ENCODE measurements at places on chromosomes 13 and 19. TPM values are rescaled to one million over a fixed set of nuclear protein-coding genes. Genes with fewer than 3 reads are reported as not detected.
A peak's percentile ranks its signal among the peaks of the same experiment; 100 is the strongest.

Gene ZIM2
- total RNA-seq: not detected

Gene IL12RB1
- total RNA-seq: 25.6 TPM

GRCh38 chr13:73293913-73294523 is 235.2 kb downstream of the KLF5 start:
- DNase-seq: no peak

Gene KIR2DL1
- 0.28 TPM for total RNA-seq

DNA sequence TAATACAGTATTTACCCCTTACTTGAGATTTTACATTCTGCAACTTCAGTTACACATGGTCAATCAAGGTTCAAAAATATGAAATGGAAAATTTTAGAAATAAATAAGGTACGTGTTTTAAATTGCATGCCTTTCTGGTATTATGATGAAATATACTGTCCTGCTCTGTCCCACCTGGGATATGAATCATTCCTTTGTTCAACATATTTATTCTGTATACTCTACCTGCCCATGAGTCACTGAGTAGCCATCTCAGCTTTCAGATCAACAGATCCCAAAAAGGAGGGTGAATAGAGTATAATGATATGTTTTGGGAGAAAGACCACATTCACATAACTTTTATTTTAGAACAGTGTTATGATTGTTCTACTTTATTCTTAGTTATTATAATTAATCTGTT is 37.8 kb downstream of the STOML3 start:
- no peak for DNase-seq

GRCh38 chr13:39957868-39958677 is 302.6 kb downstream of the COG6 start:
- peak; percentile 25 for DNase-seq

- no peak for DNase-seq
Measured at GRCh38 chr19:29525901-29526729, at the start of gene VSTM2B. VSTM2B (plus strand) TSS chr19:29525994; CDS start chr19:29526584, 590 bp downstream.

GRCh38 chr13:30409886-30410704 is 12.2 kb upstream of the UBE2L5 start:
- no peak for DNase-seq

DNA sequence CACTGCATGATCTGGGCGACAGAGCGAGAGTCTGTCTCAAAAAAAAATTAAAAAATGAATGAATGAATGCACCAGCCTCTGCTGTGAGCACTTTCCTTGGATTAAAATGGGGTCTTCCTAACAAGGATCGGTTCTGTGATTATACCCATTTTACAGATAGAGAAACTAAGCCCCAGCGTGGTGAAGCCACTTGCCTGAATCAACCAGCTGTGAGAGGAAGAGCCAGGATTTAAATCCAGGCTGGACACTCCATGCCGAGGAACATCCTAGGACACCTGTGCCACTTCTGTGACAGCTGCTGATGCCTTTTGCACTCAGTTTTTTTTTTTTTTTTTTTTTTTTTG is 14.1 kb downstream of the TLE5 start:
- no peak for DNase-seq

Gene OR10H1
- total RNA-seq: not detected

Gene KLK12
- not detected for total RNA-seq

- no peak for DNase-seq
Measured at GRCh38 chr13:31477961-31478360, 261.4 kb upstream of the RXFP2 start.

DNA sequence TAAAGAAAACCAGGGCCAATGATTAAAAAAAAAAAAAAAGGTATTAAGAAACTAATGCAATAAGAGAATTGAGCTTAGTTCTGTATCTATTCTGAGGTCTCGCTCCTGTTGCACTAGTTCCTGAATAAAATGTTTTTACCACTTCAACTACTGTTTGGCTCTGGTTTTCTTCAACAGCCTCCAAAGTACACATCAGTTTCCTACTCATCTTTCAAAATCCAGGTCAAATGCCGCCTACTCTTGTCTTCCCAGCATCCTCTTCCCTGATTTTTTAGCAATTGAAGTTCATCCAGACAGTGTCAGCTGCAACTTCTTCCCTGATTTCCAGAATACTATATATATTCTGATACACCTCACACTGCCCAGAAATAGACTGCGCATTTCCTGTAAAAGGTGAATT is 1.4 kb upstream of the RCBTB1 start:
- DNase-seq: no peak

- no peak for DNase-seq
Measured at GRCh38 chr19:28372576-28373247, 840.2 kb downstream of the UQCRFS1 start.

GRCh38 chr13:76696370-76696769 is 189.8 kb downstream of the KCTD12 start:
- DNase-seq: no peak

Gene PNMA8B
- not detected for total RNA-seq

GRCh38 chr13:106981051-106981450 is 413.1 kb upstream of the ARGLU1 start:
- no peak for DNase-seq

DNA sequence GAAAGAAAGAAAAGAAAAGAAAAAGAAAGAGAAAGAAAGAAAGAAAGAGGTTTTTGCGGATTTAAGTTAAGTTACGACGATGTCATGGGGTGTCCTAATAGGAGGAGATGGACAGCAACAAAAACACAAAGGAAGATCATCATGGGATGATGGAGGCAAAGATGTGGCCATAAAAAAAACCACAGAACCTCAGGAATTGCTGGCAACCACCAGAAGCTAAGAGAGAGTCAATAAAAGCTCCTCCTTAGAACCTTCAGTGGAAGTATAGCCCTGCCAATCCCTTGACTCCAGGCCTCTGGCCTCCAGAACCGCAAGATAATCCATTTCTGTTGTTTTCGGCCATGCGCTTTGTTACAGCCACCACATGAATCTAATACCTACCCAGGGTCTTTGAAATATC is 11.5 kb downstream of the PLEKHA4 start:
- DNase-seq: no peak

DNA sequence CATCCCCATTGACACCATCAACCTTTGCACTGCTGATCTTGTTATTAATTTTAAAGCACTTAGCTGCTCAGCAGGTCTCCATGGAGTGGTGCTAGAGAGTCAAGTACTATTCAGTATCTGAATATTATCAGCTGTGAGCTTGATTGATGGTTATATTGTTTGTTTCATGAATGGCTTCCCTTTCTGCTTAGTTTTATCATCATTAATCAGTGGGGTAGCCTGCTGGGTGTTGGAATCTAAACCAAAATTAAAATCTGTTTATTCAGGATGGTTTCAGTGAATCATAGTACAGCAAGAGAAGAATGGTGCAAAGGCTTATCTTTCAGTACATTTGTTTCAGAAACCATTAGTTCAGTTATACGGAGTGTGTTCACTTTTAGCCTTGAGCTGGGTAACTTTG is 42.5 kb upstream of the SCEL start:
- no peak for DNase-seq

Gene HIPK4
- total RNA-seq: 0.14 TPM

Gene TUBA3C
- not detected for total RNA-seq
